Stimulated activated CD8-positive, alpha-beta memory T cell treated with anti-CD3 and anti-CD28 coated beads, Interleukin-7, amount 100 ng/mL, for 48 hours (primary cell): ENCODE measurements at places on chromosomes 4 and X.

- DNase-seq = no peak
These were observed 24.6 kb upstream of the ANTXR2 start for GRCh38 chr4:80097400-80098177.

GRCh38 chr4:52852041-52852440, 10.1 kb upstream of the RASL11B start:
- DNase-seq = no peak

DNA sequence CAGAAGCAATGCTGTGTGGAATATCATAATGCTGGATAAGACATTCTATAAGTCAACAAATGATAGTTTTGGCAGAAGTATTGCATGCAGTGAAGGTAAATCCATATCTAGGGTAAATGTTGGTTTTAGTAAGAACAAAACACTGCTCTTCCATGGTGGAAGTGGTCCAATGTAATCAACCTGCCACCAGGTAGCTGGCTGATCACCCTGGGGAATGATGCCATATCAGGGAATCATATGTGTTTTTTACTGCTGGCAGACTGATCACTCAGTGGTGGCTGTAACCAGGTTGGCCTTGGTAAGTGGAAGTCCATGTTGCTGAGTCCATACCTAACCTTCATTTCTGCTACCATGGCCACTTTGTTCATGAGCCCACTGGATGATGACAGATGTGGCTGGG, 74.0 kb upstream of the CENPE start:
- DNase-seq = no peak

DNA sequence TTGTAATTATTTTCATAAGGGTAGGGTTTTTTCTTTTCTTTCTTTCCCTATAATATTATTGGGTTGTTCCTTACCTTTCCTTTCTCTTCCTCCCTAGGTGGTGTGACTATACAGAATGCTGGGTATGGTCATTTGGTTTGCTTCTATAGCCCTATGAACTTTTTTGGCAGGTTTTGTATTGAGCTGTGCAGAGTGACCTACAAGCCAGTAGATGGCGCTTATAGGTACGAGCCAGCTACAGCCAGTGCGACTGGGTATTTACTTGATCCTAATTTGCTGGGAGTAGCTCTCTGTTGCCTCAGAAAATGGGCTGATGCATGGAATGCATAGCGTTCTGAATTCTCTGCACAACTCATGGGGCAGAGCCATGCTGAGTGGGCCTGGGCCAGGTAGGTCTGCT, 423.3 kb downstream of the MAGEE1 start:
- DNase-seq = no peak

DNA sequence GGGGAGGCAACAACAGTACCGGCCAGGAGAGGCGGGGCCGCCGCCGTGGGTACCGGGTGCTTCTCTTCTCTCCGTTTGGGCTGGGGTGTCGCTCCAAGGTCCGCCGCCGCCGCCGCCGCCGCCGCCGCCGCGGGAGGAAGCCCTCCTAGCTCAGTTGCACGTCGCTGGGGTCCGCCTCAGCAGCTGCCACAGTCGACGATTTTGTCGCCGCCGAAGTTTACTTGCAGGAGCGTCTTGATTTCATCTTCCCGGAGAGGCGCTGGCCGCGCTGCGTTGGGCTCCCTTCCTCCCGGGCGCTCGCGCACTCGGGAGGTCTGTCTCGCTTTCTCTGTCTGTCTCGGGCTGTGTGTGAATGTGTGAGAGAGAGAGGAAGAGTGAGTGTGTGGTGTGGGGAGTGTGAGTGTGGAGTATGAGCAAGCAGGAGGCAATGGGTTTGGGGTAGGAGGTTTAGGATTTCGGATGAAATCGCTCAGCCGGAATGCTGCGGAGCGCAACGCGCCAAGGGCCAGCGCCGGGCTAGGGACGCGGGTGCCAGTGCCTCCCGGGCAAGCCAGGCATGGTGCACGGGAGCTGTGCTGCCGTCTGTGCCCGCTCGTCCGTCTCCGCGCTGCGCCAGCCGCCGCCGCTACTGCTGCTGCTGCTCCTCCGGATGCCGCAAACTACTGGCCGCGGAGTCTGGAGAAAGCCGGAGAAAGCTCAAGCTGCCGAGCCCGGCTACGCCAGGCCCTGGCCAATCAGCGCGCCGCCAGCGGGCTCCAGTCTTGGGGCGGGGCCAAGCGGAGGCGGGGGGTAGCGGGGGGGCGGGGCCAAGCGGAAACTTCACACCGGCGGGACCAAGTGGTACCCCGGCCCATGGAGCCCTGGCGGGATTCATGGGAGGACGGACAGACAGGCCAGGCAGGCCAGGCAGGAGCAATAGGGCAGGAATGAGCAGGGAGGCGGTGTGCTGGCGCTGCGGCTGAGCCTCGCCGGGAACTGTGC, at the start of gene PCDH19:
PCDH19 (minus strand) TSS at position 664 of the 981 bp plus-strand sequence. CDS start 1,676 bp downstream, outside the sequence.
- DNase-seq = peak; percentile 16

DNA sequence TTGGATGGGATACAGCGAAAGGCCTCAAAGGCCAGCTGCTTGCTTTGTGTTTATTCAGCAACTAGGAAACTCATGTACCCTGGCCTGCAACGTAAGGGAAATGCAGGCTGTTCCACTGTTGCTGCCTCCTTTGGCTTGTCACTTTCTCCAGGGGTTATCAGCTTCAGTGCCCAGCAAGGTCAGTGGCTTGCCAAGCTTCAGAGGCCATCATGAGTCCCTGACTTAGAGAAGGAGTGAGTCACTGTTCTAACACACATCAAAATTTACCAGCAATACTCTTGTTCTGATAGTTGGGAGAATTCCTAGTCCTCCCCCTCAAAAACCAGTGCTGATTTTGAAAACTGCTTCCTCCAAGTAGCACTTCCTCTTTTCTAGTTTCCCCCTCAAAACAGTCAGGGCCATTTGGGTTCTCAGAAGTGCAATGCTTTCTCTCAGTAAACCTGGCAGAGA, 250.8 kb downstream of the ARHGAP24 start:
- DNase-seq = no peak

GRCh38 chr4:186168750-186169149, 22.6 kb upstream of the CYP4V2 start:
- no peak for DNase-seq

GRCh38 chrX:38347136-38347535, 5.3 kb upstream of the OTC start:
- no peak for DNase-seq

- DNase-seq = no peak
These were observed 17.5 kb upstream of the PPP2R2C start for GRCh38 chr4:6489927-6490326.

DNA sequence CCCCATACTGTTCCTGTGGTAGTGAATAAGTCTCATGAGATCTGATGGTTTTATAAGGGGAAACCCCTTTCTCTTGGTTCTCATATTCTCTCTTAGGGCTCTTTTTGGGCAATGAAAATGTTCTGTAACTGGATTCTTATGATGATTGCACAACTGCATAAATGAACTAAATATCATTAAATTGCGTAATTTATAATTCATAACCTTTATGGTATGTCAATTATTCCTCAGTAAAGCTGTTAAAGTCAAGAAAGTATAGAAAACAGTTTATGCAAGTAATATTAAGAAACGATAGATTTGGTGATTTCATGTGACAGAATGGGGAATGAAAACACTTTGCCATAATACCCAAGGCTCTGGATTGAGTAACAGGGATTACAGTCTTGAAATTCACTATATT, 33.5 kb upstream of the SPANXD start:
- DNase-seq = no peak

- DNase-seq = no peak
These were observed 22.5 kb downstream of the PNMA6E start for GRCh38 chrX:153378607-153379006.

- DNase-seq = no peak
These were observed 45.0 kb downstream of the NAF1 start for GRCh38 chr4:163121689-163122088.

GRCh38 chr4:79049840-79050540, 110.8 kb upstream of the PAQR3 start:
- no peak for DNase-seq

- no peak for DNase-seq
These were observed 68.6 kb upstream of the SORBS2 start for GRCh38 chr4:185880571-185880970.

DNA sequence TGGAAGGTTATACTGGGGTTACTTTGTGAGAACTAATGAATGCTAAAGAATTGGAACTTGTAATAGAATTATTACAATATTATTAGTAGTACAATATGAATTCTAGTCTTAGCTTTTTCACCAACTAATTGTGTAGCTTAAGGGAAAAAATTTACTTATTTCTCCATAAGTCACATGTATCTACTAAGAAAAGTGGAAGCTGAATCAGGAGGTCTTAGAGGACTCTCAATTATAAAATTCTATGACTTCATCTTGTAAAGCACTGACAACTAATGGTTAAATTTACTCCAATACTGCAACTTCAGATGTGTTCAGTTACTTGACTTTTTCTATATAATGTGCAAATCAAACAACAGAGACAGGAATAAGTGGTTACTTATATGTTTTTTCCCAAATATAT, 899 bp upstream of the TMPRSS11D start:
- no peak for DNase-seq

GRCh38 chr4:125041372-125041930, 273.3 kb upstream of the FAT4 start:
- DNase-seq = no peak

DNA sequence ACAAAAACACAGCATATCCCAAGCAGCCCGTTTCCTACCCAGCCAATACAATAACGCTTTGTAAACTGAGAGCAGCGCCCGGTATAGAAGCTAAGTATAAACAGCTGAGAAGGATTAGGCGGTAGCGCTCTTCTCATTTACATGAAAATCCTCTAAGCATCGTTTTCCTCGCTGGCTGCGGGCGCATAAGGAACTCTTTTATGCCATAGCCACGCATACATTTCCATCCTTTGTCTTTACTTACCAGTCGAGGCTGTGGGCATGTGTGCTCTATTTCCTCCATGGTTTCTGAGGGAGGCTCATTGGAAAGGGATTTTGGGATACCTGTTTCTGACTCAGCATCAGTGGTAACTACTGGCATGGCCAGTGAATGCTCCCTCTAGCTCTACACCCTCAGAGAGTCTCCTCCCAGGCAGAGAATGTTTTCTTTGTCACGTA, 383 bp downstream of the PCYT1B start:
- DNase-seq = no peak

- DNase-seq = no peak
These were observed 64.5 kb downstream of the GPC4 start for GRCh38 chrX:133350751-133351150.
